ENCODE measurements at places on chromosomes 16 and 17.

GRCh38 chr16:54937671-54938211, 7.1 kb downstream of the IRX5 start:
- no peak for DNase-seq

GRCh38 chr16:4232541-4233386, 9.1 kb downstream of the SRL start:
- DNase-seq, result peak; percentile 76

- no peak for DNase-seq
Observed at GRCh38 chr17:64596439-64596838, 65.7 kb downstream of the SMURF2 start.

DNA sequence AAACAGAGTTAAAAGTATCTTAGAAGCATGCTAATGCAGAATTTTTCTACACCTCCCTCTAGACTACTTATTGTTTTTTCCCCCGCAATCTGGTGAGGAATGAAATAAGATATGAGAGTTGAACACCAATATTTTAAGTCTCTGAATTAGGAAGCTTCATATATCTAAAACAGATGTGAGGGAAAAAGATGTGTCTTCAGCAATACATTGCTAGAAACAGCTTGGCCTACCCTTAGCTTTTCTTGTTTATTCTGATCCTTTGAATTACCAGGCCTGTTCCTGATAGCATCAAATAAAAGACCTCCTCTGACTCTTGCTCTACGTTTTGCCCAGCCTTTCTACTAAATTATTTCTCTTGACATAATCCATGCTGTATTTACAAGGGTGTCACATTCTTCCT, 221.8 kb downstream of the CDH11 start:
- DNase-seq, result no peak

GRCh38 chr17:63963123-63963522, 9.6 kb downstream of the SCN4A start:
- no peak for DNase-seq
